ENCODE measurements at places on chromosomes 1 and 21. TPM values are rescaled to one million over a fixed set of nuclear protein-coding genes. Genes with fewer than 3 reads are reported as not detected.

The TTC24 gene
- polyA plus RNA-seq = not detected

The USH2A gene
- not detected for polyA plus RNA-seq

The GBP5 gene
- 0.49 TPM for polyA plus RNA-seq

The KIF14 gene
- 29.0 TPM for polyA plus RNA-seq

The SEMA6C gene
- polyA plus RNA-seq = 2.7 TPM

The PHF13 gene
- polyA plus RNA-seq = 13.2 TPM

The OPTC gene
- polyA plus RNA-seq = not detected

The C1orf56 gene
- 0.58 TPM for polyA plus RNA-seq

The SPRR4 gene
- polyA plus RNA-seq = not detected

The NPHS2 gene
- not detected for polyA plus RNA-seq

The DNAI4 gene
- 0.31 TPM for polyA plus RNA-seq

The SPRR2A gene
- polyA plus RNA-seq = not detected

The SERPINC1 gene
- 0.50 TPM for polyA plus RNA-seq

The C1QA gene
- polyA plus RNA-seq = not detected

The NES gene
- polyA plus RNA-seq = 4.2 TPM

The RNU1-4 gene
- polyA plus RNA-seq = not detected

The GJA4 gene
- polyA plus RNA-seq = not detected

The CLCA1 gene
- not detected for polyA plus RNA-seq

The NOS1AP gene
- polyA plus RNA-seq = 1.5 TPM

The OPRD1 gene
- polyA plus RNA-seq = not detected

The CNKSR1 gene
- polyA plus RNA-seq = 2.0 TPM

The ELAPOR1 gene
- polyA plus RNA-seq = 1.2 TPM

The AMY2A gene
- not detected for polyA plus RNA-seq

The TMEM52 gene
- 17.2 TPM for polyA plus RNA-seq

The MNDA gene
- polyA plus RNA-seq = not detected

The OR2M3 gene
- not detected for polyA plus RNA-seq

The ADAMTS4 gene
- 0.58 TPM for polyA plus RNA-seq

The UTS2 gene
- 0.07 TPM for polyA plus RNA-seq

The MXRA8 gene
- 11.3 TPM for polyA plus RNA-seq

The HFM1 gene
- 2.8 TPM for polyA plus RNA-seq

The SH2D2A gene
- 21.4 TPM for polyA plus RNA-seq

The S100B gene
- not detected for polyA plus RNA-seq

The WNT4 gene
- not detected for polyA plus RNA-seq

The KCNH1 gene
- not detected for polyA plus RNA-seq

The PTPN7 gene
- 123 TPM for polyA plus RNA-seq

Data from K562 (cell line).